NCI-H446 treated with DMSO at 0.1 percent for 48 hours (cell line): ENCODE measurements at places on chromosomes 1 and 21.
A peak's percentile ranks its signal among the peaks of the same experiment; 100 is the strongest.

- DNase-seq = peak; percentile 84
Observed at GRCh38 chr1:64484651-64485050, 14.7 kb downstream of the CACHD1 start.

- no peak for DNase-seq
Observed at GRCh38 chr1:186494832-186495271, 33.9 kb upstream of the PDC start.

GRCh38 chr1:172041742-172042141 lies 200.4 kb downstream of the DNM3 start:
- DNase-seq = no peak

DNA sequence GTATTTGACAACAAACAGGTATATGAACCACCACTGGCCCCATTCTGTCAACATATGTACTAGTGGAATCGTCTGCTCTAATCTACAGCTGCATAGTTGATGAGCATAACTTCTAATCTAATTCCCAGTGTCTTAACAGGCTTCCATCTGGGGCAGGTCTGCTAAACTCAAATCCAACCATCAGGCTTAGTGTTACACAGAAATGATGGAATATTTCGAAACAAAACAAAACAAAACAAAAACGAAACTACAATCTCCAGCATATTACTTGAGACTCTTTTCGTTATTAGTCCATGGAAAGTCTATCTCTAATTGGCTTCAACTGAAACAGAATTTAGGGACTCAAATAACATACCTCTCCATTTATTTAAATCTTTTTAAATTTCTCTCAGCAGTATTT lies 37.6 kb downstream of the DIPK1A start:
- DNase-seq = no peak

GRCh38 chr1:73781251-73781650 lies 416.7 kb downstream of the LRRIQ3 start:
- DNase-seq = no peak

- DNase-seq = no peak
Observed at GRCh38 chr1:27624467-27625178, 10.4 kb downstream of the FGR start.

DNA sequence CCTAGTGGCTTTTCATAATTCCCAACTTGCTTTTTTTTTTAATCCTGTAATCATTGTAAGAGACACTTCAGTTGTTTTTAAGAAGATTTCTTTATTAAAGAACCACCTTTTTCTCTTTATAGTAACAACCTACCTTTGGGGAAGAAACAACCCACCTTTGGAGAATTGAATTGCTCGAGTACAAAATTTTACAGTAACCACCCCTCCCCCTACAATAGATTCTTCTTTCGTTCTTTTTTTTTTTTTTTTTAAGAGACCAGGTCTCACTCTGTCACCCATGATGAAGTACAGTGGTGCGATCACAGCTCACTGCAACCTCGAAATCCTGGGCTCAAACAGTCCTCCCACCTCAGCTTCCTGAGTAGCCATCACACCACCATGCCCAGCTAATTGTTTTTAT lies 2.1 kb upstream of the LRRC40 start:
- no peak for DNase-seq

DNA sequence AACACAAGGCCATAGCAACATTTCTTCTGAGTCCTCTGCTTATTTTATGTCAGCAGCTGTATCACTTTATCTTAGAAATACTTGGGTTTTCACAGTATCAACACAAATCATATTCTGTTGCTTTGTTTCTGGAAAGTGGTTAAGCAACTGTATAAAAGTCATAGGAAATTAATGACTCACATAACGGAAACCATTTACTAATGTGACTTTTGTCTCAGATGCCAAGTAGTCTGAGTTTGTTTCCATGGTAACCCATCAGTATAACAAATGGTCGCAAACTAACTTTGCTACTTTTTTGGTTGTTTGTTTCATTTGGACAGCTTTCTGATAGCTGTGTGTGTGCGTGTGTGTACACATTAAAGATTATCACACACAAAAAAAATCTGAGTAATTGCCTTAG lies 31.1 kb downstream of the EEIG2 start:
- DNase-seq = peak; percentile 74

GRCh38 chr1:15328351-15329103 lies 81.2 kb upstream of the EFHD2 start:
- DNase-seq = peak; percentile 83

DNA sequence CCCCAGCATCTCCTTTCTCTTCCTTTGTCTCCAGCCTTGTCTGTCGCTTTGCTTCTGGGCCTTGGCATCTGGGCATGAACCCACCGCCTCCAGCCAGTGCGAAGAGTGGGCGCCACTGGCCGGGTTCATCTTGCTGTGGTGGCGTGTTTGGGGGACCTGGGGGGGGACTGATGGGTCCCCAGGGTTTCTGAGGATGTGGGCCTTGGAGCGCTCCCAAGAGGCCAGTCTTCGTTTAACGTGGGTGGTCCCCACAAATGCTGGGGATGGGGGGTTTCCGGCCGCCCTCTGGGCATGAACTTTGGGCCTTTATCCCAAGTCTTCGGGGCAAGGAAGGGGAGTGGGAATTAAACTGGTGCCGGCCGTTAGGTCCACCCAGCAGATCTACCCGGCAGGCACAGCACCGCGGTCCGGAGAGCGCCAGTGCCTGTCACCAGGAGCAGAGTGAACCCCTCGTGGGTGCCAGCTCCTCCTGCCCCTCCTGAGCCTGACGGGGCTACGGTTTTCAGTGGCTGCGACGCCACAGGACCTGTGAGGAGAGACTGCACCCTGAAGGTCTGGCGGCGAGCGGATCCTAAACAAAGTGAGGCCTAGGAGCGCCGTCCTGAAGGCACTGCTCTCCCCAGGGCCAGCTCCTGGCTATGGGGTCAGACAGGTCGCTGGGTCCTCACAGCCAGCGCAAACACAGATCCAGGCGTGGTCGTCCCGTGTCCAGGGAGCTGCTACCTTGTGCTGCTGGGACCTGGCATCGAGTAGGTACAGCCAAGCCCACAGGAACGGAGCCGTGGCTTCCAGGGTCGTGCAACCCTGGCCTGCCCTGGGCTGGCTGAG lies 12.1 kb upstream of the C1orf174 start:
- DNase-seq = no peak

- no peak for DNase-seq
Observed at GRCh38 chr1:93420400-93420799, 27.5 kb upstream of the FNBP1L start.

DNA sequence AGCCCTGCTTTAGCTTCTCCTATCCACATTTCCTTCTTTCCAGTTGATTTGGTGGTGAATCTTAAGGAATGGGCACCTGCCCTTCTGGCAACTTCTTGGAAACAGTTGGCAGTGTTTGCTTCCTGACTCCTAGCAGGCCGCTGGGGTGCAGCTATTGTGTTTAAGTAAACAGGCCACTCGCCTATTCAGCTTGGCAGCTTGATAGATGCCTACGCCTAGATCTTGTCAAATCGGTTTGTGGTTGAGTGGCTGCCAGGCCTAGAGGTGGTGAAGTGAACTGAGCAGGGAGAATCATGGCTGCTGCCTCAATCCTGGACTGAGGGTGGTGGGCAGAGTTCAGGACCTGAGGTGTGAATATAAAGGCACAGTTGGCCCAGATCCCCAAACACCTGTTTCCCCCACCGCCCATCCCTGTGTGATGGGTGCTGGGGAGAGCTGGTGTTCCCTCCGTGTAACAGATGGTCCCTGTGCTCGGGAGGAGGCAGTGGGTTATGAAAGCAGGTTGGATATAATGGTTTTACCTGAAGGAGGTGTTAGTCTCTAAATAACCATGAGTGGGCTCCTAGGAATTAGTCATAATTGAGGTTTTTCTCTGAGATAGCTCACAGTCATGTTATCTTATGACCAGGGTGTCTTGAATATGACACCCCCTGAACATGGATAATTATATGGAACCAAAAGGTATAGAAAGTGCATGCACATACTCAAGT lies 940 bp upstream of the PLA2G2C start:
- no peak for DNase-seq

GRCh38 chr1:23726686-23727085 lies 16.6 kb upstream of the ELOA start:
- DNase-seq = no peak

- no peak for DNase-seq
Observed at GRCh38 chr1:231719485-231720183, 93.0 kb downstream of the DISC1 start.

GRCh38 chr1:245771511-245772281 lies 616.9 kb downstream of the KIF26B start:
- DNase-seq = no peak

- DNase-seq = no peak
Observed at GRCh38 chr1:173779936-173780335, 44.5 kb upstream of the DARS2 start.

DNA sequence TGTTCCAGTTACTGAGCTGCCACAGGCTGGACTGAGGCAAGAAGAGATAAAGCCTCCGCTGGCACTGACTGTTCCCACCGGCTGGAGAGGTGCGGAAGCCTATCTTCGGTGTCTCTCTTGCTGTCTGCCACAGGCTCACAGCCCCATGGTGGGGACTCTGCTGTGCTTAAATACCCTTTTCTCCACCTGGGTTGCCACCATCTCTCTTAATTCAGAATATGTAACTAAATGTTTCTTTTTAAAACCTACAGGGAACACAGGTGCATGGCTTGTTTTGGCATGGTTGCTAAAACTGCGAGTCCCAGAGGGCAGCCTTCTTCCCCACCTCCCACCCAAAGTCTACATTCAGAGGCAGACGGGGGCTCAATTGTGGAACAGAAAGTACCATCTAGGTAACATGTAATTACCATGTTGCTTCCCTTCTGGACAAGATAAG lies 8.1 kb upstream of the LBR start:
- DNase-seq = no peak

- no peak for DNase-seq
Observed at GRCh38 chr1:2136386-2137235, 58.0 kb downstream of the FAAP20 start.

- DNase-seq = no peak
Observed at GRCh38 chr1:230074270-230074669, 7.2 kb downstream of the GALNT2 start.

DNA sequence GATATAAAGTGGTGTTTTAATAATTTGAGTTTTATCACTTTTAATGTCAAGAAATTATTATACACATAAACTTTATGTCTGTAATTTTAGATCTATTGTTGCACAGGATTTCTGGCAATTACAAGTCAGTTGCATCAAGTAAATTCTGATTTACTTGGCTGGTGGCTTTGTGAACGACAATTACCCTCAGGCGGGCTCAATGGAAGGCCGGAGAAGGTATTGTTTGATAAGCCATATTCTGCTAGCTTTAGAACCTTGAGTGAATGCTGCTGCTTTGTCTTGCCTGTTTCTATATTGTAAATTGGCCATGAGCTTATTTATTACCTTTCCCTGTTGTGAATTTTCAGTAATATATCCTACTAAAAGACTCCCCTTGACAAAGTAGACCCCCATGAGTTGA lies 4.6 kb upstream of the MSH4 start:
- DNase-seq = no peak
